ENCODE measurements at places on chromosomes 16 and 17.
A peak's percentile ranks its signal among the peaks of the same experiment; 100 is the strongest.

GRCh38 chr16:84406006-84406963 is 37.9 kb downstream of the ATP2C2 start:
- H3K27me3 ChIP-seq = no peaks in the 10 kb centered on the region
- no peak overlapping the region for H3K27ac ChIP-seq
- no peaks in the 10 kb centered on the region for H3K36me3 ChIP-seq

- no peak overlapping the region for H3K27ac ChIP-seq
- no peaks in the 10 kb centered on the region for H3K27me3 ChIP-seq
- H3K36me3 ChIP-seq = no peaks in the 10 kb centered on the region
- peak overlapping the region; percentile 90 for H3K4me3 ChIP-seq
- H3K4me1 ChIP-seq = peaks cover 4% of the 10 kb centered on the region
- peak; percentile 60 for DNase-seq
Observed at GRCh38 chr16:4415538-4416199, 727 bp downstream of the CORO7 start.

GRCh38 chr17:69069226-69069750 is 8.6 kb upstream of the ABCA9 start:
- H3K4me1 ChIP-seq = no peaks in the 10 kb centered on the region
- H3K27me3 ChIP-seq = no peaks in the 10 kb centered on the region
- DNase-seq = no peak

GRCh38 chr17:81097134-81097942 is 62.4 kb downstream of the BAIAP2 start:
- H3K27ac ChIP-seq = peak overlapping the region; percentile 9
- no peaks in the 10 kb centered on the region for H3K36me3 ChIP-seq
- no peaks in the 10 kb centered on the region for H3K27me3 ChIP-seq
- H3K4me1 ChIP-seq = peaks cover 10% of the 10 kb centered on the region
- peak; percentile 90 for DNase-seq

DNA sequence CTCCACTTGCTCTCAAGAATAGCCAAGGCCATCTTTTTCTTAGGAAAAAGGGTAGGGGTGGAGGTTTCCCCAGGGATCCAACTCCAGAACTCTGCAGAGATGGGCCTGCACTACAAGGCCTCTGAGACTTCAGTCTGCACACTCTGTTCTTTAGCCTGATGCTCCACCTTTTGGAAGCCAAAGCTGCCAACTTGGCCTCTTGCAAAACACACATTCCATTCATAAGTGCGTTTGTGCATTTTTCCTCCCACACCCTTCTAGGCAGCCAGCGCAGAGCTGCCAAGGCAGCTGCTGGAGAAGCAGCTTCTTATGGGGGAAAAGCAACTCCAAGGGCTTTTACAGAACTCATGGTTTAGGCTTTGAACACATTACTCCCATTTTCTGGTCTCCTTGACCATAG is 45.3 kb downstream of the REXO5 start:
- H3K4me3 ChIP-seq = no peak overlapping the region
- no peak overlapping the region for H3K27ac ChIP-seq
- H3K27me3 ChIP-seq = no peaks in the 10 kb centered on the region
- no peaks in the 10 kb centered on the region for H3K36me3 ChIP-seq
- H3K4me1 ChIP-seq = peaks cover 6% of the 10 kb centered on the region
- peak; percentile 86 for DNase-seq

DNA sequence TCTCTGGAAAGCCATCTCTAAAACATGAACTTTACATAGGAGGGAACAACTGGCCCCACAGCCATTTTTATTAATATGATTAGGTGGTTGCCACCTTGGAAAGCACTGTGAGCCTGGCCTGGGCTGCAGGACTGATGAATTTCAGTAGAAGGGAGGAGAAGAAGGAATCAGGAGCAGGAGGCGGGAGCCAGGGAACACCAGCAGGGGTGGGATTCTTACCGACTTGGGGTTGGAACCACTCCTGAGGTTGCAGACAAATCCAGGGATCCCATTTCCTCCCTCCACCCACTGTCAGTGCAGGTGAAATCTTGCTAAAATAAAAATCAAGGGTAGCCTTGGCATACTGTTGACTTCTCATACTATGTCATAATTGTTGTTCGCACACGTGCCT is 16.9 kb upstream of the MAP3K14 start:
- H3K4me3 ChIP-seq = no peak overlapping the region
- no peak overlapping the region for H3K27ac ChIP-seq
- H3K4me1 ChIP-seq = peaks cover 7% of the 10 kb centered on the region
- no peak for DNase-seq
- no peaks in the 10 kb centered on the region for H3K27me3 ChIP-seq

DNA sequence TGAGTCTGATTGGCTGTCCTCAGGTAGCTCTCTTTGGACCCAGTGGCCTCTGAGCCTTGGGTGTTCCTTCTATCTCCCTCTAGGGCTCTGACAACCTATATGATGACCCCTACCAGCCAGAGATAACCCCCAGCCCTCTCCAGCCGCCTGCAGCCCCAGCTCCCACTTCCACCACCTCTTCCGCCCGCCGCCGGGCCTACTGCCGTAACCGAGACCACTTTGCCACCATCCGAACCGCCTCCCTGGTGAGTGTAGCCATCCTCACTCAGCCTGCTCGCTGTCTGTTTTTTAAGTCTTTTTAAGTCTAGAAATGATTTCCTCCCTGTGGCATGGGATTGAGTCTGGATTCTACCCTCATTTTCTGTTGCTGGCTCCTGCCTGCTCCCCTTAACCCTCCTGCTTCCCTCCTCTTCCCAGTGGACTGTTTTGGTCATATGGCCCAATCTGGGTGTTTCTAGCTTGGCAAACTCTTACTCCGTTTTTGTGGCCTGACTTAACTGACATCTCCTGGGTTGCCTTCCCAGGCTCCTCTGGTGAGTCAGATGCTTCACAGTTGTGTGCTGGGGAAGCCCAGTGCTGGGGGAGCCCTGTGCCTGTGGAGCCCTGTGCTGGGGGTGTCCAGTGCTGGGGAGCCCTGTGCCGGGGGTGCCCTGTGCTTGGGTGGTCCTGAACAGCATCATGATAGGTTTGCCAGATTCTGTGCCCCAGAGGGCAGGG is 9.9 kb downstream of the TAOK2 start:
- no peak overlapping the region for H3K27ac ChIP-seq
- no peaks in the 10 kb centered on the region for H3K4me1 ChIP-seq
- no peak for DNase-seq
- no peaks in the 10 kb centered on the region for H3K27me3 ChIP-seq
- H3K36me3 ChIP-seq = no peaks in the 10 kb centered on the region

Measured in ovary (tissue), 10 donors.